GF-D8 (cell line): ENCODE measurements at places on chromosomes 6 and 20.

DNA sequence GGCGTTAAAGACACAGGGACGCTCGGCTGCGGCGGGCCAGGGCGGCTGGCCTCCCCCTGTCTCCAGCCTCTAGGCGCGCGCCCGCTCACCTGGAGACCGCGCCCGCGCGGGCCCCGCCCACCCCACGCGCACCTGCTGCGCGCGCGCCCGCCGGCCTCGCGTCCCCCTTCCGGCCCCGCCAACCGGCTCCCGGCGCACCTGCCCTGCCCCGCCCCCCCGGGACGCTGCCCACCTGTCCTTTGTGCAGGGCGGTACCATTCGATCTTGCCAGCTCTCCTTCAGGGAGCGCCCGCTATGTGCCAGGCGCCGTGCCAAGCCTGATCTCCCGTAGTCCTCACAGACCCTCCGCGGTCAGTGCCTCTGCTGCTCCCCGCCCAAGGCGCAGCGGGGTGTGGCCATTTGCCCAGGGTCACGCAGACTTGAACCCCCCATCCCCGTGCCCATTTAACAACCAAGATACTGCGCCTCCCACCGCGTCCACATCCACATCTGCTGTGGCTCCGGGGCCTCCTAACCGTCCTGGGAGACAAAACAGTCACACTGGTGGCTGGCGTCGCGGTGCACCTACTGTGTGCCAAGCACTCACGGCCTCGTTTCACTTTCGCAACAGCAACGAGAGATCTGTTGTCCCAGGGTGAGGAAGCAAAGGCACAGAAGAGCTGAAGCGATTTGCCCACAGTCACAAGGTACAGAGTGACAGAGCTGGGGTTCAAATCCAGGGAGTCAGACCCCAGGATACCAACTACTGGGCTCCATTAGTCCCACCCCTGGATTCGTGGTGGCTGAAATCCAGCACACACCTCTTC is 48.1 kb downstream of the NOL4L start:
- no peak for DNase-seq

DNA sequence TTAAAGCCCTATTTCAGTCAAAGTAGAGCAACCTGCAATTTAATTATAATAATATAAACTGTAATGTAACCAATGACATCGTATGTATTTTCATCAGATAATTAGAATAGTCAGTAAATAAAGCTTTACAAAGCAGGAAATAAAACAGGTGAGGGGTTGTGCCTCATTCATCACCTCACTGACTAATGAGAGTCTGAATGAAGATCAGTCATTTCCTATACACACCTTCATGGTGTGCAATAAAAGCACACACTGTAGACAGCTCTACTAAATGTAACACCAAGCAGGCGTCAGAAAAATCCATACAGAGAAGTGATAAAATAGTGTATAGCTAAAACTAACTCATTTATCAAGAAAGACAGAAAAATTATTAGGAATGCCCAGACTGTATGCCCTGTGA is 105.9 kb downstream of the MAN1A1 start:
- no peak for DNase-seq

DNA sequence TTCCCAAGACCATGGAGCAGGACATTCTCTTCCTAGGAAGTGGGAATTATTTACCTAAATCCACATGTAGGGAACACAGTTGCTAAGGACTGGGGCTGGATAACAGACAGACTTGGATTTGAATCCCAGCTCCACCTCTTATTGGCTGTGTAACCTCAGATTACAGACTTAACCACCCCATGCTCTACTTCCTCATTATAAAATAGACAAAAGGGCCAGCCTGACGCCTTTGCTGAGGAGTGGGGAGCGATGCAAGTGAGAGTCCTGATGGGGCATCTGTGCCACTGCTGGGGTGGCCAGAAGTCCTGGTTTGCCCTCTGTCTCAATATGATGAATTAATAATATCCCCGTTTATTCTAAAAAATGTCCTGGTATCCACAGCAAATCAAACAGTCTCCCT is 46.8 kb downstream of the SPATA2 start:
- no peak for DNase-seq

DNA sequence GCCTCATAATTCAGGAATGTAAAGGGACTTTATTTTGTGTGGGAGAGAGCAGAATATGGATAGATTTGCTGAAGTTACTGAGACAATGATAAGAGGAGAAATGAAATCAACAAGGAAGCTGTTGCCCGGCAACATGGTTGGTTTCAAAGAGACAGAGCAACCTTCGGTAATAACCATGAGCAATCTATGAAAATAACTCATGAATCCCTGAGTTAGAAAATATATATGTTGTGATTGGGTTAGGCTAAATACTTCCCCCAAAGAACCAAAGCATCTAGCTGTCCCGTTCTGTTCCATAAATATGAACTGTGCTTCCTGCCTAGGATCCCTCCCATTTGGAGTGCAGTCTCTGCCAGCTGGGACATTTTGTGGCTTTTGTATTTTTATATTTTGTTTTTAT is 23.1 kb downstream of the SERPINB1 start:
- DNase-seq = no peak

DNA sequence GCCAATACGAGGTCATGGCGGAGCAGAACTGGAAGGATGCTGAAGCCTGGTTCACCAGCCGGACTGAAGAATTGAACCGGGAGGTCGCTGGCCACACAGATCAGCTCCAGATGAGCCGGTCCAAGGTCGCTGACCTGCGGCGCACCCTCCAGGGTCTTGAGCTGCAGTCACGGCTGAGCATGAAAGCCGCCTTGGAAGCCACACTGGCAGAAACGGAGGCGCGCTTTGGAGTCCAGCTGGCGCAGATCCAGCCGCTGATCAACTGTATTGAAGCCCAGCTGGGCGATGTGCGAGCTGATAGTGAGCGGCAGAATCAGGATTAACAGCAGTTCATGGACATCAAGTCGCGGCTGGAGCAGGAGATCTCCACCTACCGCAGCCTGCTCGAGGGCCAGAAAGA is 296.9 kb downstream of the OGFRL1 start:
- DNase-seq = no peak

DNA sequence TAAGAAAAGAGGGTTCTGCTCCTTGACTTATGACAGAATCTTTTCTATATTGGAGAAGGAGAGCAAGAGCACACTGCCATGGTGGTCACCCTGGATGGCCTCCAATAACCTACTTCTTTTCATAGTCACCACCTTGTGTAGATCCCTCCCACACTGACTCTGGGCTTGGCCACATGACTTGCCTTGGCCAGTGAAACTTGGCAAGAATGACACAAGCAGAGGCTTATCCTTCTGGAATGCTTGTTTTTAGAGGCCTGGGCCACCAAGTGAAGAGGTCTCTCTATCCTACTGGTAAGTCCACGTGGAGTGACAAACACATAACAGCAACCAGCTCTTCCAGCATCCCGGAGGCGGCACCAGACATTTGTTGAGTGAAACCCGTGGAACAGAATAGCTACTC is 349.4 kb upstream of the JARID2 start:
- no peak for DNase-seq

DNA sequence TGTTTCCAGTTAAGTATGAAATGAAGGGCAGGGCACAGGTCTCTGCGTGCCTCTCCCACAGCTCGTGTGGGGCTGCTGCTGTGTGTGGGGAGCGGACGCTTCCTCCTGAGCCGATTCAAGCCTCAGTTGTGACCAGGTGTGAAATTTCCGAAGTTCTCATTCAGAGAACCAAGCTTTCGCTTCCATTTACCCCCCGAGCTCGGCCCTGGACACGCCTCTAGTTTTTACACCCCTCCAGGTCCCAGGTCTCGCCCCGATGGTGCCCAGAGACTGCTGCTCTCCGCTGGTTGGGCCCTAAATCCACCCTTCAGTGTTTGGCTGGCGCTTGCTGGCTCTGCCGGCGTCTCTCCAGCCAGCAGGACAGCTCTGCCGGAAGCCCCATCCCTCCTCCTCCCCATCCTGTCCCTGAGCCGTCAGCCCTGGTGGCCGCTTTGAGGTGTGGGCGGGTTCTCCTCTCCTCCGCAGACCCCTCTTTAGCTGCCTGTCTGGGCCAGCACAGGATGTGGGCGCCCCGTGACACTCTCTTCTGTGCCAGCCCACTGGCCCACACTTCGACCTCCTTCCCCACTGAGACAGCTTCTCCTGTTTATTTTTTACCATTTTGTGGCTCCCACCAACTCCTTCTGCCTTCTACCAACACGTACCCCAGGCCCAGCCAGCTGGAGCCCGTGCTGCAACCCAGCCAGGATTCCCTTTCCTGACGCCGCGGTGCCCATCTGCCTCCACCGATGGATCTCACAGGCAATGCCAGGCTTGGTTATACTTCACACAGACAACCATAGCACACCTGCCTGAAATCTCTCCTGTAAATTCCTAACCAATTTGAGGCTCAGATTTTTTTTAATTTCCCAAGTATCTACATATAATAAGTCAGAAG is 142.8 kb downstream of the DLL1 start:
- no peak for DNase-seq

DNA sequence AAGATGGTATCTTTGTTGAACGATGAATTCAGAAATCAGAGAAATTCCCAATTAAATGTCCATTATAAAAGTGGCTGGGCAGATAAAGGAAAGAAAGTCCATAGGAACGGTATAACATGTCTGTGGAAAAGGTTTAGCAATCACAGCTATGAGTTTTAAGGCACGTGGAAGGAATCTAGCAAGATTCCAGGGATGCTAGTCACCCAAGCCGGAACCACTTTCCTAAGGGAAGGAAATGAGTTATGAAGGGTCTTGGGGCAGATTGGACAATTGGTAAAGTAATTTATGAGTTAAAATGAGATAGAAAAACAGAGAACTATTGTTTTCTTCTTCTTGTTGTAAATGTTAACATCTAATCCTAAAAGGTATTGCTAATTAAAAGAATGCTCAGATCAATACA is 384.8 kb downstream of the ADGRB3 start:
- DNase-seq = no peak

DNA sequence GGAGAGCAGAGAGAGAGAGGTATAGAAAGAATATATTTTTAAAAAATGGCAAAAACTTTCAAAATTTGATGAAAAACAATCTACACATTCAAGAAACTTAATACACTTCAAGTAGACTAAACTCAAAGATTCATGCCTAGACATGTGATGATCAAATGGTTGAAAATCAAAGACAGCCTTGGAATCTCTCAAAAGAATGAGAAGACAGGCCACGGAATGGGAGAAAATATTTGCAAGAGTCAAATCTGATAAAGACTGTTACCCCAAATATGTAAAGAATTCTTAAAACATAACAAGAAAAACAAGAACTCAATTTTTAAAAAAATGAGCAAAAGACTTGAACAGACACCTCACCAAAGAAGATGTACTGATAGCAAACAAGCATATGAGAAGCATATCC is 49.7 kb downstream of the THEMIS start:
- no peak for DNase-seq

- no peak for DNase-seq
Measured at GRCh38 chr6:136158971-136159370, 91.1 kb downstream of the MTFR2 start.

DNA sequence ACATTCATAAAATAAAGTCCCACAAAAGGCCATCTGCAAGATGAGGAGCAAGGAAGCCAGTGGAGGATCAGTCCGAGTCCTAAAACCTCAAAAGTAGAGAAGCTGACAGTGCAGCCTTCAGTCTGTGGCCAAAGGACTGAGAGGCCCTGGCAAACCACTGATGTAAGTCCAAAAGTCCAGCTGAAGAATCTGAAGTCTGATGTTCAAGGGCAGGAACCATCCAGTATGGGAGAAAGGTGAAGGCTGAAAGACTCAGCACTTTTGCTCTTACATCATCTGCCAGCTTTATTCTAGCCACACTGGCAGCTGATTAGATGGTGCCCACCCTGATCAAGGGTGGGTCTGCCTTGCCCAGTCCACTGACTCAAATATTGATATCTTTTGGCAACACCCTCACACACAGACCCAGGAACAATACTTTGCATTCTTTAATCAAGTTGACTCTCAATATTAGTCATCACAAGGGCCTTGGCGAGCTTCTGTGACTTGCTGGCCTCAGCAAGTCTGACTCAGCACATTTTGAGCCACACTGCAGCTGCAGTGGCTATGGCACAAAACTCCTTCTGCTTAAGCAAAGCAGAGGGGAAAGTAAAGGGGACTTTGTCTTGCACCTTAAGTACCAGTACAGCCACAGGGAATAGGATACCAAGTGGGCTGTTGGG is 1370.3 kb upstream of the CITED2 start:
- no peak for DNase-seq

DNA sequence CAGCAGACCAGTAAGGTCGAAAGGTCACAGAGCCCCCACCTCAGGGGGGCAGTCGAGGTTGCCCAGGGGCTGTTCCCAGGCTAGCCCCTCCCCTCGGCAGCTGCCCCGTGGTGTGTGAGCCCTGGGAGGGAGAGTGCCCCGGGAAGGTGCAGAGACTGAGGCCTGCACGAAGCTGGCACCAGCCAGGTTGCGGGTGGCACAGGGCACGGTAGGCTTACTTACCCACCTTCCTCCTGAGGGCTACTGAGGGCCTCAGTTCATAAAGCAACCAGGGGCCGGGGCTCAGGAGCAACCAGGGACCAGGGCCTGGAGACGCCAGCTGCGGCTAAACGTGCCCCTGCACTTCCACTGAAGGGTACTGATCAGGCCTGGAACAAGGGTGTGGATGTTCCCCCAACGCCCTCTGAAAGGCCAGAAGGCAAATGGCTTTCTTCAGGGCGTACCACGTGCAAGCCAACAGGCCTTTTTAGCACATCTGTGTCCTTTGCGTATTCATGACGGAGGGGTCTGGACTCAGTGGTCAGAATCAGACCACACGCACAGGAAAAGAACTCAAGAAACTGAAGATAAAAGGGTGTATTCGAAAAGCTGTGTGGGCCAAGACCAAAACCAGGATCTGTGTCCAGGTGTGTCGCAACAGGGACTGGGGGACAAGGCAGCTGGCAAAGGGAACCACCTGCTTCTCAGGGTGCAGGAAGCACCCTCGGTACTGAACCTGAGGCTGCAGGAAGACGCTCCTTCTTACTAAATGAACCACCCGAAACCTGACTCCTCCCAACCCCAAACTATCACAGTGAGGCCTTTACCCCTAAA is 24.5 kb upstream of the TCFL5 start:
- no peak for DNase-seq

- DNase-seq = peak; percentile 7
Measured at GRCh38 chr6:32177183-32177787, 920 bp upstream of the RNF5 start.

- no peak for DNase-seq
Measured at GRCh38 chr6:50843842-50844241, 25.2 kb downstream of the TFAP2B start.
